ENCODE measurements at places on chromosomes 13 and 19.
A peak's percentile ranks its signal among the peaks of the same experiment; 100 is the strongest.

- no peak for ATAC-seq
Observed at GRCh38 chr19:48487948-48488347, 18.8 kb downstream of the CYTH2 start.

- no peak for ATAC-seq
Observed at GRCh38 chr13:101903890-101904289, 451.4 kb downstream of the ITGBL1 start.

DNA sequence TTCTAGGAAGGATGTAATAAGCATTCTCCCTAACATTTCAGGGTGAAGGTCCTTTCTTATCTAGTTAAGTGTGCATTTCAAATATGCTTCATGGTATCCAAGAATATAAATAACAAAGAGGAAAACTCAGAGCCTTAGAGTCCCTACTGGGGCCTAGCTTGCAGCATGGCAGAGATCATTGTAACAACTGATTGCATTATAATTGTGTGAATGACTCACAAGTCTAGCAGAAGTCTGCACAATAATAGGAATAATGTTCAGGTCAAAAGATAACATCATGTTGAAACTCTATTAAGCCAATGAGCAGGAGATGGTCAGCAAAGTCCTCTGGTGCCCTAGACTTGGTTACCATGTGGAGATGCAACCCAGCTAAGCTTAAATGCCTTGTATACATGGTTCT is 3.4 kb downstream of the POSTN start:
- no peak for ATAC-seq

- ATAC-seq = no peak
Observed at GRCh38 chr13:36918246-36919131, 1.5 kb downstream of the SMAD9 start.

DNA sequence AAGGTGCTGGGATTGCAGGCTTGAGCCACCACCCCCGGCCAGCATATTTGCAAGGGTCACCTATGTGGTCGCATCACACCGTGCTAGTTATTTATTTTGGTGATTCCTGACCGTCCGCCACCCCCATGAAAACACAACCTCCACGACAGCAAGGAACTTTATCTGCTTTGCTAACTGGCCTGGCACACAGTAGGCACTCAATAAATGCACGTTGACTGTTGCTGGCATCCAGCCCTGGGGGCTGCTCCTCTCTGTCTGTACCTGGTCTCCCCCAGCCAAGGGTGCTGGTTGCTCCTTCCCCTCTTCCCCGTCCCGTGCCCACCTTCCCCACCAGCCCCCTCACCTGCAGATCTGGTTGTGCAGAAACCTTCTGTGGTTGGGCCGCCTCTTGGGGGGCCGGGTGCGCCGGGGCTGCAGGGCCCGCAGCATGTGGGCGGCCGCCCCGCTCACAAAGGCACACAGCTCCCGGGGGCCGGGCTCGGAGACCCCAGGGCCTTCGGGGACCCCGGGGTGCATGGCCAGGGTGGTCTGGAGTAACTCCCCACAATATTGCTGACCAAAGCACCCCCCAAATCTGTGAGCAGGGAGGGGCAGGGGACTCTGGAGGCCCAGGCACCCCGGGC is 401 bp downstream of the C19orf85 start:
- ATAC-seq = no peak

GRCh38 chr19:33906578-33907335 is 110.1 kb downstream of the KCTD15 start:
- no peak for ATAC-seq

DNA sequence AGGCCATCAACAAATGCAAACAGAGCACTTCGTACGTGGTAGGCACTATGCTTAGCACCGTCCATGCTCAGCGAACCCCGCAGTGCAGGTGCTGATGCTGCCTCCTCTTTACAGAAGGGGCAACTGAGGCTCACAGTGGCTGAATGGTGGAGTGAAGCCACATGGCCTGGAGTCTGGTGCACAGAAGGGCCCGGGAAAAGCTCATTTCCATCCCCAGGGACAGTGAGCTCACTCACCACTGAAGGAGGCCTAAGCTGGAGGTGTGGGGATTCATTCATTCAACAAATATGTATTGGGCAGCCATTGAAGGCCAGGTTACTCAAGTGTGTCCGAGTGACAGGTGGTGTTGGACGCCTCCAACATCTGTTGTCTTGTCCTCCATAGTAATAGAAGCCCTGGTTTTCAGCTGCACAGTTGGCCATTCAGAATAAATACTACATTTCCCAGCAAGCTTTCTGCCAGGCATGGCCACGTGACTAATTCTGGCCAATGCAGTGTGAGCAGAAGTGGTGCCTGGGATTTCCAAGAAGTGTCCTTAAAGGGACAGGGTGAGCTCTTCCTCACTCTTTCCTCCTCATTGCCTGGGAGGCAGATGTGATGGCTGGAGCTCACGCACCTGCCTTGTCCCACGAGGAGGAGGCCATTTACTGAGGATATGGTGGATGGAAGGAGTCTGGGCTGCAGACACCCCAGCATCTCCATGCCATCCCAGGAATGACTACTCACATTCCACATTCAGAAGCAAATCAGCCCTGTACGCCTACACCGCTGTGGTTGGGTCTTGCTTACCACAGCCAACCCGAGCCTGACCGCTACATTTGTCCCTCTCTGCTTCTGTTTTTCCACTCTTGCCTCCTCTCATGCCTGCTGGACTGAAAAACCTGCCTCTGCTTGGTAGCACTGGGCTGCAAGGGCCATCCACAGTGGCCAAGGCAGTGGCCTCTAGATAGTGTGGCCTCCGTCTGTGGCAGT is 2.3 kb upstream of the ZNRF4 start:
- ATAC-seq = no peak

- peak; percentile 59 for ATAC-seq
Observed at GRCh38 chr19:42352301-42353259, 27.1 kb downstream of the MEGF8 start.

DNA sequence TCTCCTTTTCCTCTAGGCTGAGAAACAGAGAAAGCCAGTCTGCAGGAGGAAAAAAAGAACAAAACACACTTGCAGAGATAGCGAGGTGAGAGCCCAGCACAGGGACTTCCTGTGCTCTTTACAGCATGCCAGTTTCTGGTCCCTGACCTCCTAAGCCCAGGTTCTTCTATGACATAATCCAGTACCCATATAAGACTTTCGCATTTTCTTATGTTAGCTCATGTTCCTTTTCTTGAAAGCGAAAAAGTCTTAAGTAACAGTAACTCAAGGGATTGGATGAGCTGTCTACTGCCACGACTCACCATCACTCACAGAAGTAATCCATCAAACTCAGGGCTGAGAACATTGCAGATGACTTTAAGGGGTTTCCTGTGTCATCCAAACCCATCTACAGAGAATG is 17.4 kb downstream of the CCDC70 start:
- no peak for ATAC-seq

All from activated CD4-positive, CD25-positive, alpha-beta regulatory T cell treated with anti-CD3 and anti-CD28 coated beads, Interleukin-2, amount 50 U/mL, for 24 hours (primary cell).